ENCODE measurements at places on chromosomes 3 and 15.

GRCh38 chr15:41945731-41946130 is 26.6 kb downstream of the EHD4 start:
- no peak for DNase-seq

DNA sequence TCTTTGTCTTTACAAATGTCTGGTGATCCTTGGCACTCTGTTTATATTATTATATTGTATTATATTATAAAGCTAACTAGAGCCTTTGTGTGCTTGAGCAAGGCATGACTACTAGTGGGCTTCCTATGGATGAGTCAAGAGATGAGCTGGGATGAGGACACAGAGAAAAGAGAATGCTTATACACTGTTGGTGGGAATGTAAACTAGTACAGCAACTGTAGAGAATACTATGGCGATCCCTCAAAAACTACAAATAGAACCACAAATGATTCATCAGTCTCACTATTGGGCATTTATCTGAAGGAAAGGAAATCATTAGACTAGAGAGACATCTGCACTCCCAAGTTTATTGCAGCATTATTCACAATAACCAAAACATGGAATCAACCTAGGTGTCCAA is 40.8 kb upstream of the MED12L start:
- DNase-seq: no peak

GRCh38 chr3:168051070-168051469 is 44.7 kb downstream of the GOLIM4 start:
- DNase-seq: no peak

DNA sequence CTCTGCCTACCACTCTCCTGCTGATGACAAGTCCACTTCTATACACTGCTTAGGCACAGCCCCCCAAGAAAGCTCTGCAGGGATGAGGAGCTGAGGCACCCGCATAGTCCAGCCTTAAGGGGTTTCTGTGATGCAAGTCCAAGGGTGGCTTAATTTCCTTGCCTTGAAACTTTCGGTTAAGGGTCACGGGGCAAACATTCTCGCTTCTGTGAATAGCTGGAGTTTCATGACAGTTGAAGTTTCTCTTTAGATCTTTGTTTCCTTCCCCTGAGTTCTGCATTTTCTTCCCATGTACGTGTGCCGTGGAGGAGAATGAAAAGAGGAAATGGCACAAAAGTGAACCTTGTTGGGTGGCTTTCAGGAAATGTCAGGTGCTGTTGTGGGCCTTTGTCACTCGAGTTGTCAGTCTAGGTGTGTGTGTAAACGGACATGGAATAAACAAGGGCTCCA is 7.0 kb downstream of the GPR160 start:
- no peak for DNase-seq

All from stimulated activated CD4-positive, alpha-beta T cell treated with anti-CD3 and anti-CD28 coated beads, Interleukin-1b, Interleukin-23, amount 100 ng/mL, for 4 hours (primary cell).